ENCODE measurements at places on chromosomes 1 and 21. TPM values are rescaled to one million over a fixed set of nuclear protein-coding genes. Genes with fewer than 3 reads are reported as not detected.

FCN3 gene
- total RNA-seq = not detected

DNA sequence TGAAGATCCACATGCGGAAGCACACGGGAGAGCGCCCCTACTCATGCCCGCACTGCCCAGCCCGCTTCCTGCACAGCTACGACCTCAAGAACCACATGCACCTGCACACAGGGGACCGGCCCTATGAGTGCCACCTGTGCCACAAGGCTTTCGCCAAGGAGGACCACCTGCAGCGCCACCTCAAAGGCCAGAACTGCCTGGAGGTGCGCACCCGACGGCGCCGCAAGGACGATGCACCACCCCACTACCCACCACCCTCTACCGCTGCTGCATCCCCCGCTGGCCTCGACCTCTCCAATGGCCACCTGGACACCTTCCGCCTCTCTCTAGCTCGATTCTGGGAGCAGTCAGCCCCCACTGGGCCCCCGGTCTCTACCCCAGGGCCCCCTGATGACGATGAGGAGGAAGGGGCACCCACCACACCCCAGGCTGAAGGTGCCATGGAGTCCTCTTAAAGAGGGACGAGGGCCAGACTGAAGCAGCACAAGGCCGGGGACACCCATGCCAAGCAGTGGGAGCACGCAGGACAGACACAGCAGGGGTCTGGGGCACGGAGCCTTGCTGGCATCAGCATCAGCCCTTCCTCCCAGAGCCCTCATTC lies 13.7 kb downstream of the ZBTB7B start:
- H3K36me3 ChIP-seq = peaks cover 10% of the 10 kb centered on the region
- no peak overlapping the region for H3K27ac ChIP-seq
- H3K4me1 ChIP-seq = no peaks in the 10 kb centered on the region
- no peak overlapping the region for H3K4me3 ChIP-seq
- H3K27me3 ChIP-seq = no peaks in the 10 kb centered on the region

DNA sequence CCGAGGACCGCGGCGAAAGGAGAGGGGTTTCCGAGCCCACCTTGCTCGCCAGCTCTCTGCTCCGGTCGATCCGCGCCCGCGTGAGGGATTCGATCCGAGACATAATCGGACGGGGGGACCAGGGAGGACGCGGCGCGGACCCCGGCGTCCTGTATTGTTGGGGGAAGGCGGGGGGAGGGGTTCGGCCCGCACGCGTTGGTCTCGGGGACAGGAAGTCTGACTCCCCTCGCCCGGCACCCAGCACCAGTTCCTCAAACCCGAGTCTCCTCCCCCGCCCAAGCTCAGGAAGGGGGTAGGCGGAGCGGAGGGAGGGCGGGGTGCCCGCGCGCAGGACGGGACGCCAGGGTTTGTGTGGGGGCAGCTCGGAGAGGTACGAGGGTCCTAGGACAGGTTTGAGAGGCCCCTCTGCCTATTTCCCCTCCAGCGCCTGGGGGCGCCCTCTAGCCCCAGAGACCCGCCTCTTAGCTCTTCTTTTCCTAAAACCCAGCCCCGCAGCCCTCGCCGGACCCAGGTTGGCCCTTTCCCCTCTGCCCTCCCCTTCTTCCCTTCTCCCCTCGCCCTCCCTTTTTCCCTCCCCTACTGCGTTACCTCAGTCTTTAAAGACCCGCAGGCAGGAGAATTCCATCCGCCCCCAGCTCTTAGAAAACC lies at the start of gene ARHGEF2:
ARHGEF2 (minus strand) TSS at position 223 of the 648 bp plus-strand sequence; CDS start at position 103, 120 bp downstream.
- H3K27me3 ChIP-seq = no peaks in the 10 kb centered on the region
- H3K27ac ChIP-seq = peak within 1 kb of the TSS; percentile 83
- peaks cover 13% of the 10 kb centered on the region for H3K36me3 ChIP-seq

DNA sequence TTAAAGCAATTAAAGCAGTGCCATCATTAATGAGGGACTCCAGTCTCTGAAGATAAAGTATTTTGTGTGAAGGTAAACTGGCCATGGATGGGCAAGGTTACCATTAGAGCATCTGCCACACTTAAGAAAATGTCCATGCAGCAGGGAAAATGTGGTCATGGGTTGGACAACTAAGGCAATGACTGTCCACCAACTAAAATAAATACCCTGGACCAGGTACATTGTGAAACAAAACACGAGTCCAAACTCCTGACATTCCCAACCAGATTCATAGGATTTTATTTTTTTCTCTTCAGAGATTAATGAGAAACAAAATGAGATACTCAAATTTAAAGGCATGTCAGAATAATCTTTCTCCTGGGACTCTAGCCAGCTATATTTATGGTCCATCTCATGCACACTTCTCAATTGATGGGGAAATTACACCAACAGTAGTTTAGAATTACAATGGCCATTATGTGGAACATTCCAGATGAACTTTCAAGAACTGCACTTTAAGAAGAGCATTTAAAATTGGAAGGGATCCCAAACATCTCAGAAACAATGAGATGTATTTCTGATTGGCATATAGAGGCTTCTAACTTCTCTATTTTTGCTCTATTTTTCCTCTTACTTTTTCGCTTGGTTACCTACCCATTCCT lies 8.1 kb downstream of the GBP7 start:
- no peaks in the 10 kb centered on the region for H3K4me1 ChIP-seq
- no peaks in the 10 kb centered on the region for H3K27me3 ChIP-seq
- DNase-seq = no peak
- H3K36me3 ChIP-seq = no peaks in the 10 kb centered on the region
- H3K4me3 ChIP-seq = no peak overlapping the region
- no peak overlapping the region for H3K27ac ChIP-seq

DNA sequence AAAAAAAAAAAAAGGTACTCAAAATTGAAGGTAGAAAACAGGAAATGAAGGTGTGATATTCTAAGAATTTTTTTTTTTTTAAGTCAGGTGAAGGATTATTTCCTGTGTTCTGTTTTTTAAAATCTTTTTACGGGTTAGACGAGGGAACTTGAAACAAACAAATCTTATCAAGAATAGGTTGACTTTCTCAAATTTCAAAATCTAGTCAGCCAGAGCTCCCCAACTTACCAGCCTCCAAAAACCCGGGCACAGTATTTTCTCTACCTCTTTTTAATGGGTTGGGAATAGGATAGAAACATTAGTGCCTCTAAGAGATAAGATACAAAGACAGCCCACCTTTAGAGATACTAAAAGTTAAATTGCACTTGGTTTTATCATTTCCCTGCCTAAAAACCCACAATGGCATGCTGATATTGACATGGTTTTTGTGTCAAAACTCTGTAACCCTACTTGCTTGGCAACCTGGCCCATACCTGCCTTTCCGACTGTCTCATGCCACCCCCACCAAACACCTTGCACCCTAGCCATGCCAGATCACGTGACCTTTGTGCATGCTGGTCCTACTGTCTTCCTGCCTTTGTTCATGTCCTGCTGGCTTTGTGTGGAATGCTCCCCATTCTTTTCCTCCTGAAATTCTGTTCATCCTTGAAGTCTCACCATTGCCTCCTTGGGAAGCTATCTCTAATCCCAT lies 4.2 kb downstream of the RCAN3 start:
- no peaks in the 10 kb centered on the region for H3K27me3 ChIP-seq
- no peak overlapping the region for H3K27ac ChIP-seq
- H3K4me1 ChIP-seq = peaks cover 20% of the 10 kb centered on the region

DNA sequence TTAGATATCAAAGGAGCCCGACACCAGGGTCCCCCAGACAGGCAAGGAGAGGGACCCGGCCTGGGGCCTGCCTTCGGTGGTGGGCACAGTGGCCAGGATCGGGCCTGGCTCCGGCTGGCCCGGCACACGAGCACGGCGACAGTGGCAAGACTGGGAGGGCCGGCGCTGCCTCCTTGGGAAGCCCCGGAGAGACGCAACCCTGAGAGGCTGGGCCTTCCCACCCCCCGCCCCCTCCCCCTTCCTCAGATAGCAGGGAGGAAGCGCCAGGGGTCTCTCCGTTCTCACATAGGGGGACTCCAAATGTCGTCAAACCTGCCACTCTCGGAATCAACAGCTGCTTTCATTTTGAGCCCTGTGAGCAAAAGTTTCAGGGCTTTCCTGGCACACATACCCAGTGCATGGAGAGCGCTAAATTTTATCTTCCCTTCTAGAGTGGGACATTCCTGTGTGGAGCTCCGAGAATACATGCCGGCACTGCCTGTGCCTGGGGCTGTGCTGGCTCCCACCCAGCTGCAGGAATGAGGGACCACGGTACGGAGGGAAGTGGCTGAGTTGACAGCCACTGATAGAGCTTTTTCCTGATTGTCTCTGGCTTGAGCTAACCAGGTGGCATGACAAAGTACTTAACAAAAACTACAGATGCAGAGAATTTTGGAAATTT lies 62.4 kb downstream of the CD247 start:
- H3K36me3 ChIP-seq = no peaks in the 10 kb centered on the region
- peak overlapping the region; percentile 82 for H3K4me3 ChIP-seq
- H3K27me3 ChIP-seq = peaks cover 36% of the 10 kb centered on the region
- DNase-seq = peak; percentile 84
- H3K4me1 ChIP-seq = peaks cover 3% of the 10 kb centered on the region
- H3K27ac ChIP-seq = no peak overlapping the region

CCDC30 gene
- total RNA-seq = 3.9 TPM

CHODL gene
- total RNA-seq = 2.9 TPM

DNA sequence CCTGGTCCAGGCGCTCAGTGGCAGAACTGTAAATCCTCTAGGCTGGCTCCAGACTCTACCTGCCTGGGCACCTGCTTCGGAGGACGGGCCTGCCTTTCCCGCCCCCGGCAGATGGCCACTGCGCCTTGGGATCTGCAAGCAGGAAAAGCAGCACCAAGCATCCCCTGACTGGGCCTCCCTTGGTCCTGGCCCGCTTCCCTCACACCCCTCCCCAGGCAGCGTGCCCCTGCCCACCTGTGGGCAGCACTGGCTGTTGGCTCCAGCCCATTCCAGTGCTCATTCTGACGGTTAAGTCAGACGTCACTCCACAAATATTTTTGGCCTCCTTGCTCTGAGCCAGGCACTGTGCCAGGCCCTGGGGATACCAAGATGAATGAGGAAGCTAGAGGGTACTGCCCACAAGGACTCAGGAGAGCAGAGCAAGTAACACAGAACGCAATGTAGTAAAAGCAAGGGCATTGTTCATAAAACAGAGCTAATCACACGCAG lies 22.0 kb upstream of the BLACAT1 start:
- DNase-seq = no peak
- peaks cover 4% of the 10 kb centered on the region for H3K4me1 ChIP-seq
- no peaks in the 10 kb centered on the region for H3K27me3 ChIP-seq
- H3K36me3 ChIP-seq = no peaks in the 10 kb centered on the region
- H3K4me3 ChIP-seq = no peak overlapping the region
- no peak overlapping the region for H3K27ac ChIP-seq

PRR9 gene
- total RNA-seq = not detected

SLC44A5 gene
- total RNA-seq = 4.2 TPM

GRCh38 chr1:62285984-62286785 lies 33.0 kb downstream of the KANK4 start:
- peak; percentile 86 for DNase-seq
- peaks cover 33% of the 10 kb centered on the region for H3K4me1 ChIP-seq
- H3K4me3 ChIP-seq = peak overlapping the region; percentile 70
- H3K27ac ChIP-seq = peak overlapping the region; percentile 25

TNFRSF9 gene
- not detected for total RNA-seq
